ENCODE measurements at places on chromosomes 5 and 9.

GRCh38 chr9:99980598-99980997 lies 74.1 kb downstream of the STX17 start:
- DNase-seq, result no peak

GRCh38 chr5:170571875-170572852 lies 68.3 kb downstream of the KCNIP1 start:
- DNase-seq, result no peak

- DNase-seq, result no peak
Measured at GRCh38 chr5:143594902-143595818, 191.7 kb upstream of the NR3C1 start.

DNA sequence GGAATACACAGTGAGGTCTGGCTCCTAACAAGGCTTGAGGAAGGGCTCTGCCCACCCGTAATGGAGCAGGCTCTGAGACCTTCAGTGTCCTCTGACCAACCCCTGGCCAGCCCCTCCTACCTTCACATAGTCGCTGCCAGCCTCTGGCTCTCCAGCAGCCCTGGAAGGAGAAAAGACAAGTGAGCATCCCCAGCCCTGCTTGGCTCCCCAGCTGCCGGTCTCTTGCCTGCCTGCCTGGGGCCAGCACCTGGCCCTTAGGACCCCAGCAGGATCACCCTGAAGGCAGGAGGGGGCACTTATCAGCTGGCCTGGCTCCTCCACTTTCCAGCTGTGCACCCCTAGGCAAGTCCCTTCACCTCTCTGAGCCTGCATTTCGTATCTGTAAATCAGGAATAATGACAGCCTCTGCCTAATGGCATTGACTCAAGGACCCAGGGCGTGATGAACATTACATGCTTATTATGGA lies 16.9 kb downstream of the SH2D3C start:
- no peak for DNase-seq

DNA sequence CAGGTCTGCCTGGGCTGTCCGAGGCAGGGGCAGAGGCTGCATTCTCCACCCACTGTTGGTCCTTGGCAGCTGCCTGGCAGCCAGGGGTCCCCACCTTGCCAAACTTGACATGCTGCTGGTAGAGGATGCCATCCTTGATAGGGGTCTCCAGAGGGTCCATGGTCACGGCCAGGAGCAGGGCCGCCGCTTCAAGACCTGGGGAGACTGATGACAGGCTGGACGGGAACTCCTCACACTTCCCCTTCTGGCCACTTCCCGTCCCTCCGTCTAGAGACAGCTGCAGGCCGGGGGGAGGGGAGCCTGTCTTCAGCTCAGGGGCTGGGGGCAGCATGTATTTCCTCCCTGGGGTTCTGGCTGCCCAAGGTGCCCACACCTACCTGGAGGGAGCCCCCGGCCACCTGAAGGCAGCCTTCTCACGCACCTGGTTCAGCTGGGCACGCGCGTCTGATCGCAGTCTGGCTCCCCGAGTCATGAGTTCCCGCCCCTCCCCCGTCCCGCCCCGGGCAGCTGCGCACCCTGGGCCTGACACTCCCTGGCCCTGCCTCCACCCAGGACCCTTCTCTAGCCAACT lies at the start of gene DOK3:
Gene DOK3, minus strand, starts transcription at position 446 of the 571 bp plus-strand sequence. Its CDS starts 286 bp downstream, at position 160.
- no peak for DNase-seq

- DNase-seq, result no peak
Measured at GRCh38 chr9:93124793-93125192, 9.3 kb downstream of the NINJ1 start.

- DNase-seq, result no peak
Measured at GRCh38 chr9:116842658-116843057, 155.6 kb downstream of the TRIM32 start.

- no peak for DNase-seq
Measured at GRCh38 chr9:14278291-14278721, 35.6 kb downstream of the NFIB start.

- no peak for DNase-seq
Measured at GRCh38 chr5:149605998-149606724, 24.9 kb downstream of the ARHGEF37 start.

GRCh38 chr9:69400470-69400869 lies 75.5 kb downstream of the ENTREP1 start:
- no peak for DNase-seq

DNA sequence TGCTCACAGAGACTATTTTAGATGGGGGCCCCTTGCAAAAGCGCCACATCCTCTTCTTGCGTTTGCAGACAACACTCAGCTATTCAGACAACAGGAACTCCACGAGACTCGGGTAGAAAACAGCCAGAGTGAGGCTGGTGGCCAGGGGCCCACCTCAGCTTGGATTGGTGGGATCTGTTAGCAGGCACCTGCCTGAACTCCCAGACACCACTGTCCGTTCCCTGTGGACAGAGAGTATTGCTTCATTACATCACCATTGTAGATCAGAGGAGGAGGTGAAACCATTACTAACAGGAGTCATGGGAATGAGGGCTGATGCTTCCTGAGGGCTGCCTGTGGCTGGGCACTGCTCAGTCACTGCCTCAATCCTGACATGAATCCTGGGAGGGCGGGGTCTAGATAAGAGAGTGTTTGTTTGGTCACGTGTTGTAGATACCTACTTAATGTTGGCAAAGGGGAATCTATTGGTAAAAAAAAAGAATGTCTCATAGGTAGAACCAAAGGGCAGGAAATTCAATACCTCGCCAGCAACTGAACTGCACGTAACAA lies 4.4 kb upstream of the RAPGEF1 start:
- DNase-seq, result no peak

DNA sequence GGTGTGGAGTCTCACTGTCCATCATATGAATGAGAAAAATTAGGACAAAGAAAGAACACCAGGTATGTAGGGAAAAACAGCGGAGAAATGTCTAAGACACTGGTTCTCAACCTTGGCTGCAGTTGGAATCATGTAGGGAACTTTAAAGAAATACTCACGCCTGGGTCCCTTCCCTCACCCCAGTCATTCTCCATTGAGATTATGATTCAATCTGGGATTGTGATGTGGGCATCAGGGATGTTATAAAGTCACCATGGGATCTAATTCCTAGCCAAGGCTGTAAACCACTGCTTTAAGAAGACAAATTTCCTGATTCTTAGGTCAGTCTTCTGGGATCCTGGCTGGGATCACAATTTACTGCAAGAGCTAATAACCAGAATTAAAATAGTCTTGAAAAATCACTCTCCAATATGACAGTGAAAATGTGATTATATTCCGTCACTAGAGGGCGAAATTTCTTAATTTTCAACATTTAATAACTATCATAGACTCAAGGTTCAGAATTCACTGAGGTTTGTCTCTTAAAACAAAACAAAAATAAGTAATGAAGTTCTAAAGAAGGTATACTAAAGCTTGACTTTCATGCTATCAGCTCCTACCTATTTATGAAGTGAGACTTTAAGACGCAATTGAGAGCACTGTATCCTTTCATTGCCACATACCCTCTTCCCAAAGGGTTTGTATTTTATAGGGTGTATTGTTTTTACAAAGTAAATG lies 60.5 kb downstream of the GLDC start:
- no peak for DNase-seq

DNA sequence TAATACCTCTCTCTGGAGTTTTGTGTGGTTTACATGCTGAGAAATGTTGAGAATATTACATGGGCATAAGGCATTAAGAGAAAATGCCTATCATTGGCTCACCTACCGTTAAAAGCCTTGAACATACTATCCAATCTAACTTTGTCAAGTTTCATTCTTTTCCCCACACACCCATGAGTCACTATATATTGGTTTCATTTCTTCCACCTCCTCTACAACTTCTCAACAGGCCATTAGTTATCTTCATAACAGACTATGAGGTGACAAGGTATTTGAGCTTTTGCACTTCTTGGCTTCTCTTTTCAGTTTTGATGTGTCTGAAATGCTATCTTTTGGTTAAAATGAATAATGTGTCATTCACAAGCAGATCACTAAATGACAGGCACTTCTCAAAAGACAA lies 288.0 kb downstream of the KCNN2 start:
- DNase-seq, result no peak

- no peak for DNase-seq
Measured at GRCh38 chr5:143957455-143957854, 145.5 kb downstream of the HMHB1 start.

All from stimulated activated CD8-positive, alpha-beta memory T cell treated with anti-CD3 and anti-CD28 coated beads, Interleukin-7, amount 100 ng/mL, for 4 hours (primary cell).